ENCODE measurements at places on chromosomes 7 and 10. TPM values are rescaled to one million over a fixed set of nuclear protein-coding genes. Genes with fewer than 3 reads are reported as not detected.

DNA sequence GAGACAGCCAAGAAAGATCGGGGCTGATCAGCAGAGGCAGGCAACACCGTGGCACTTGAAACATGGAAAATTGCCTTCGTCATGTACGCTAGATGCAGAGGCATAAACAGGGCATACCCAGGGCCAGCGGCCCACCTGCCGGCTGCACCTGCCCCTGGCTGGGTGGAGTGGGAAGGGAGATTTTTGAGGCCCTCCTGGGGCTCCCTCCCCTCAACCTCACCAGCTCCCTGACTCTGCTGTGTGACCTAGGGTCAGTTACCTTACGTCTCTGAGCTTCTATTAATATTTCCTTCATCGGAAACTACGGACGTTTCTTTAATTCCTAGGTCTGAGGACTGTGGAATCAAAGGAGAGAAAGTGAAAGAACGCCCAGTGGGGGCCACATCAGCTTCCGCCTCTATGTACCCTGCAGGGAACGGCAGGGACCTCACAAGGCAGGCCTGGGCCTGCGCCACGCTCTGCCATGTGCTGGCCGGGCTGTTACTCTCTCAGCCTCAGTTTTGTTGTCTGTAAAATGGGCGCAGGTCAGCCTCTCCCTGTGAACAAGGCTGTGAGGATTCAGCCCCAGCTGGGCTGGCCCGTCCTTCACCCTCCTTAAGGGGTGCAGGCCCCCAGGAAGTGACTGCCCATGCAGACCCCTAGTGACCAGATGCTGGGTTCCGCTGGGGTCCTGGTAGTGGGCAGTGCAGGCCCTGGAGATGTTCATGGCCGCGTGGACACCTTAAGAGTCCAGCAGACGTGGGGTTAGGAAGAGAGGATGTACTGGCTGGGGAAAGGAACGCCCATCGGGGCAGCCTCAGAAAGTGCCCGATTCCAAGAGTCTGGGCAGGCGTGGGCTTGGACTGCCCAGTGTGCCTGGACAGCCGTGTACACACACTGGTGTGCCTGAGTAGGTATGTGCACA, 22.7 kb downstream of the ELFN1 start:
- no peak for DNase-seq

- no peak for DNase-seq
Observed at GRCh38 chr10:91162050-91162494, 58.4 kb upstream of the PCGF5 start.

DNA sequence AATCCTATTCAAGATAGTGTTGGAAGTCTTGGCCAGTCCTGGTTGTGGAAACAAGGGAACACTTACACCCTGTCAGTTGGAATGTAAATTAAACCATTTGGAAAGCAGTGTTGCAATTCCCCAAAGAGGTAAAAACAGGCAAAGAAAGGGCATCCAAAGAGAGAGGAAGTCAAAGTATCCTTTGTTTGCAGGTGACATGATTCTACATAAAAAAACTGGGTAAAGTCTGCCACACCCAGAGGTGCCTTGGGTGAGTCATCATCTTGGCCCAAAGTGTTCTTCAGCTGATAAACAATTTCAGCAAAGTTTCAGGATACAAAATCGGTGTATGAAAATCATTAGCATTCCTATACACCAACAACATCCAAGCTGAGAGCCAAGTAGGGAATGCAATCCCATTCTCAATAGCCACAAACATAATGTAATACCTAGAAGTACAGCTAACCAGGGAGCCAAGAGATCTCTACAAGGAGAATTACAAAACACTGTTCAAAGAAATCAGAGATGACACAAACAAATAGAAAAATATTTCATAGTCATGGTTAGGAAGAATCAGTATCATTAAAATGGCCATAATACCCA, 278.7 kb downstream of the SDK1 start:
- no peak for DNase-seq

LRRTM3 gene
- not detected for total RNA-seq

- peak; percentile 23 for DNase-seq
Observed at GRCh38 chr7:86932038-86932512, 127.4 kb downstream of the ELAPOR2 start.

DNA sequence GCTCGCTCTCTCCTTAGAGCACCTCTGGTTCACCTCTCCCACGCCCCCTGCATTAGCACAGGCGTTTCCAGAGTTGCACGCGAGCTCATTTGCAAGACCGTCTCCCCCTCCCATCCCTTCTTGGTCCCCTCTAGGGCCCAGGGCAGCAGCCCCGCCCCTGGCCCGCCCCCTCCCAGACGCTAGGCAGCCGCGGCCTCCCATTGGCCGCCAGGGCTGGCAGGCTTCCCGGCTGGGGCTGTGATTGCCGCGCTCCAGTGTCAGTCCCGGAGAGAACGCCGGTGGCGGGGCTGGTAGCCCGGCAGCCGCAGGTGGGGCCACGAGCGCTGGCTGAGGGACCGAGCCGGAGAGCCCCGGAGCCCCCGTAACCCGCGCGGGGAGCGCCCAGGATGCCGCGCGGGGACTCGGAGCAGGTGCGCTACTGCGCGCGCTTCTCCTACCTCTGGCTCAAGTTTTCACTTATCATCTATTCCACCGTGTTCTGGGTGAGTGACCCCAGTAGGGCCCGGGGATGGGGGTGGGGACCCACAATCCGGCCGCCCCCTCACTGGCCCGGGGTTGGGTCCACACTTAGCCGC, at the start of gene TSPAN15:
TSS of gene TSPAN15 (plus strand) at position 257 of the 575 bp plus-strand sequence. CDS start at position 387, 130 bp downstream.
- peak; percentile 72 for DNase-seq

- no peak for DNase-seq
Observed at GRCh38 chr7:4212376-4212775, 469.7 kb upstream of the FOXK1 start.

GRCh38 chr7:148967032-148967372, 61.3 kb downstream of the PDIA4 start:
- no peak for DNase-seq

RBM20 gene
- total RNA-seq: 1.3 TPM

- no peak for DNase-seq
Observed at GRCh38 chr10:99685597-99685967, 26.3 kb downstream of the ENTPD7 start.

DNA sequence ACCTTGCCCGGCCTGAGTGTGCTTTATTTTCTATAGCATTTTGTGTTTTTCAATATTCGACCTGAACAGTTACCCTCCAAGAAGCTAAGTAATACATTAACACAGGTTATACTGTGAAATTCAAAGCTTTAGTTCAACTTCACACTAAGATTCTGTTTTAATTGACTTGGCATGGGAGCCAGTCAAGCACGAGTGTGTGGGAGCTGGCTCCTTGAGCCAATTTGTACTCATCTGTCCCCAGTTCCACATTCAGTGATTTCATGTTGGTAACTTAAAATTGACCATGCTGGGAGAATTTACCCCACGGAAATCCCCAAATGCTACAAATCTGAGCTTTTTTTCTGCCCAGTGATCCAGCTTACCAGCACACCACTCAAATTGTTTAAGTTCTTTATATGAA, 20.3 kb downstream of the TSPAN12 start:
- no peak for DNase-seq

DNA sequence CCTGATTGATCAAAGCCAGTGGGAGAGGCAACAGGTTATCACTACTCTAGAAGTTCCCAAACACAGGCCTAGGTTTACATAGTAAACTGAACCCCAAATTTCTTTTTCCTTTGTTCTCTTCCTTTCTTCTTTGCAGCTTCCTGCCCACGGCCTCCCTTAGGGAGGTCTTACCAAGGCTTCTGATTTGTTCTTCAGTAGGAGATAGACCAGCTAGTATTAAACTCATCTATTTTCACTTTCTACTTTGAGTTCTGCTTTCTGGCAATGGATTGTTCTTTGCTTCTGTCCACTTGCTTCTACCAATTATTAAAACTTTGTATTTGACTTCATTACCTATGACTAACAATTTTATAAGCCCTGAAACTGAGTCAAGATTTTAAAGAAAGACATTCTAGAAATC, 251.2 kb upstream of the FZD1 start:
- DNase-seq: no peak

FXYD4 gene
- not detected for total RNA-seq

PVRIG gene
- 0.78 TPM for total RNA-seq

DNA sequence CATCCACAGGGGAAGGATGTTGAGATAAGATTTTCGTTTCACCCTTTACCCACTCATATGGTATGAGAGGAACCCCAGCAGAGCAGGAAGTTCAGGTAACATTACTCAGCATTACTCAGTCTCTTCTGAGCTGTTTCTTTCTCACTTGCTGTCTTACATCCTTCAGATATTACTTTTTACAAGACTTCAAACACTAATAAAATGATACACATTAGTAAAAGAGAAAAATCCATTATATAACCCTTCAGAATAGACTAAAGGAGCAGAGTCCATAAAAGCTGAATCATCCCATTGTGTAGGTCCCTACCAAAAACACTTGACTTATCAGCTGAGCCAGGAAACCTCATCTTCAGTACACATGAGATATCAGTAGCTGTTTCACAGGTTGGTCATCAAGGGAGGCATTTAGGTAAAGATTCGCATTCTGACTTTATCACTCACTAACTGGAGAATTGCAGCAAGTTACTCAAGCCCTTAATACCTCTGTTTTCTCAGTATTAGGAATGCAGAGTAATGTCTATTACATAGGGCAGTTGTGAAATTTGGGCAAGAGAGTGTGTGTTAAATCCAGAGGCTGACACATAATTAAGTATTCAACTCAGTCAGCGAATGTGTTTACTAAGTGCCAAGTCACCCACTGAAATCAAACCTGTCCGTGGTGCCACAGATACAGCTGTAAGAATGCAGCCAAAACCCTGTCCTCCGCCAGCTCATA, 44.7 kb downstream of the KLF6 start:
- DNase-seq: no peak

DNA sequence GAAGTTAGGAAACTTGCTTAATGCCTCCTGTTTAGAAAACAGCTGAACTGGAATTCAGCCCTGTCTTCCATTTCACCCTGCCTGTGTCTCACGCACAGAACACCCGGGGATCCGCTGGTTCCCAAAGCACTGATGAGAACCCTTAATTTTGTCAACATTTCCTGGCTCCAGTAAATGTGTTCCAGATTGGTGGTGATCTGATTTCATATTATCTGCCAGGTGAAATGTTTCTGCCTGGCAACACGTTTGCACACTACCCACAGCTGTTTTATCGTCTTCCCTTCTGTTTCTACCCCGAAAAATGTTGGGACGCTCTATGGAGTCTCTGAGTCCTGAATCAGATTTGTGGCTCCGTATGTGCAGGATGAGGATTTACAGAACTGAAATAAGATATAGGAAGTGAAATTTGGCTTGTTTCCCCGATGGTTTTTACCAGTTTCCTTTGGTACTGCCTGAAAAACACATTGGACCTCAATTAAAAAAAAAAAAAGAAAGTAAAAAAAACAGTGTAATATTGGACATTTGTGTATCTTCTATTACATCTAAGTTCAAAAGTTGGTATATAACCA, 29.0 kb downstream of the MRC1 start:
- no peak for DNase-seq
